ENCODE measurements at places on chromosomes 6 and 20.

- DNase-seq: no peak
Observed at GRCh38 chr6:30885999-30886896, 1.9 kb downstream of the DDR1 start.

GRCh38 chr6:104400844-104401243 lies 458.9 kb downstream of the HACE1 start:
- no peak for DNase-seq

DNA sequence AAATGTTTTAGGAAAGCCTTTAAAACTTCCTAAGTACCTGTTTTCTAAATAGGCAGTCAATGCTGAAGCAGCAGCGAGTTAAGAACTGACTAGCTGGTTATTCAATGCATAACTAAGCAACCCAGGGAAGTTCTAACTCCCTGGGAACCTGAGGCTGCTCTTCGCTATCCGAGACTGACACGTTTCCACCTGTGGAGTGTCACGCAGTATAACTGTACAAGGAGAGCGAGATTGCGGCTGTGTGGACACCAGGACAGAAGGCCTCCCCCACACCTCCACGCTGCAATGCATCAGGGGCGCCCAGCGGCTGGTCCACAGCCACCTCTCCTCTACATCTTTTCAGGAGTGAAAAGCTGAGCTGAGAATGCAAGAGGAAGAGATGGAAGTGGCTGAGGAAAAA lies 8.0 kb downstream of the PXDC1 start:
- no peak for DNase-seq

DNA sequence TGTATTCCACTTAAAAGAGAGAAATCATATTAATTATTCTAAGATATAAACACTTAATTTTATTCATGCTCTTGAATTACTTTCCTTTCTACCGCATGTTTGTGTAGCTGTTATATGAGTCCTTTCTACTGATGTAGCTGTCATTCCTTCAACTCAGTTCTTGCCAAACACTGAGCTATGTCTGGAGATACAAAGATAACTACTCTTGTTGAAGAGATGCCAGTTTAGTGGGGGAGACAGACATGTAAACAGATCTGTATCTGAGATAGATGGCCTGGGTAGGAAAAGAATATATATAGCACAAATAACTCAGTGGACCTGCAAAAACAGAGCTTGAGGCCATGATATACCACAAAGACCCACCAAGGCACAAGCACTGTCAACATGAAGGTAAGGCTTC lies 157.3 kb downstream of the BTBD9 start:
- DNase-seq: no peak

DNA sequence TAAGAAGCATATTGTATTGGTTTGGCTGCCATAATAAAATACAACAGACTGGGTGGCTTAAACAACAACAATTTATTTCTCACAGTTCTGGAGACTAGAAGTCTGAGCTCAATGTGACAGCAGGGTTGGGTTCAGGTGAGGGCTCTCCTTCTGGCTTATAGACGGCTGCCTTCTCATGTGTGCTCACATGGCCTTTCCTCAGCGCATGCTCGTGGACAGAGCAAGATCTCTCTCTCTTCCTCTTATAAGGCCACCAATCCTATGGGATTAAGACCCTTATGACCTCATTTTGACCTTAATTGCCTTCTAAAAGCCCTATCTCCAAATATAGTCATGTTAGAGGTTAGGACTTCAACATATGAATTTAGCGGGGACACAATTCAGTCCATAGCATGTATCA lies 32.4 kb upstream of the GFOD1 start:
- no peak for DNase-seq

DNA sequence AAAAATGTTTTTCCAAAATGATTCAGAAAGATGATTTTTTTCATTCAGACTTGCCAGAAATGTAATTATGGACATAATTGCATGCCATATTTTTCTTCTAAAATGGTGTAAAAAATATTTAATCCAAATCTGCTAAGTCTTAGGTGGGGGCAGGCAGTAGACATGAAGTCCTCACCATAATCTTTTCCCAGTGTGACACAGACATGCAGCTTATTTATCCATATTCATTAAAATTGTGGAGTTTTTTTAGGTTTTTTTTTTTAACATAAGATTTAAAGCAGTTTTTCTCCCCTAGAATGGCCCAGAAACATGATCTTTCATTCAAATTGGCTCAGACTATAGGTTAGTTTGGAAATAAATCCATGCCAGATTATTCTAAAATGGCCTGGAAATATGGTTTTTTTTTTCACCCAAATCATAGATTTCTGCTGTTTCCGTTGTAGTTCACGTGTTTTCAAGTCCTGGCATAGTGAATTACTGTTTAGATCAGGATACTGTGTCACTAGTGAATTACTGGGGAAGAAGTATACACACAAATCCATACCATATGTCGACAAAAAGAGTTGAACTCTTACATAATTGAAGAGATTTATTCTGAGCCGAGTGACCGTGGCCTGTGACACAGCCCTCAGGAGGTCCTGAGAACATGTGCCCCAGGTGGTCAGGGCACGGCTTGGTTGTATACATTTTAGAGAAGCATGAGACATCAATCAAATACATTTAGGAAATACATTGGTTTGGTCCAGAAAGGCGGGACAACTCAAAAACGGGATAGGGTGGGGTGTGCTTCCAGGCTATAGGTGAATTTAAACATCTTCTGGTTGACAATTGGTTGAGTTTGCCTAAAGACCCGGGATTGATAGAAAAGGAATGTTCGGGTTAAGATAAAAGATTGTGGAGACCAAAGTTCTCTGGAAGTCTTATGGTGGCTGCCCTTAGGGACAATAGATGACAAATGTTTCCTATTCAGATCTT lies 33.9 kb downstream of the ZNF133 start:
- no peak for DNase-seq

DNA sequence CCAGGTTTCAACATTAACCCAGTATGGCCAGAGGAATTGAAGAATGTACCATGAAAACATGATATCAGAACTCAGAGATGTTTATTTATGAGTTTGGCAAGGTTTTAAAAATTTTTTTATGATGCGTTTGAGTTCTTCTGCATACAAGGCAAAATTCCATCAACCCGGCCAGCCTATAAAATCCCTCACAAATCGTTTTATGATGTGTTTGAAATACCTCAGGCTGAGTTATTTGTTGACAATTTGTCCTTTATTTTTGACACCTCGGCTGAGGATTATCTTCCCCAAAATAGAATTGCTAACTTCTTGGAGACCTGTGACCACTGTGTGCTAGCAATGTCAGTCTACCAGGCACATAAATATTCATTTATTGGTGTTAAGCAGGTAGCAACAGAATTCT lies 91.9 kb upstream of the SLC24A3 start:
- DNase-seq: no peak

- DNase-seq: no peak
Observed at GRCh38 chr20:35583636-35584560, 31.7 kb upstream of the SPAG4 start.

DNA sequence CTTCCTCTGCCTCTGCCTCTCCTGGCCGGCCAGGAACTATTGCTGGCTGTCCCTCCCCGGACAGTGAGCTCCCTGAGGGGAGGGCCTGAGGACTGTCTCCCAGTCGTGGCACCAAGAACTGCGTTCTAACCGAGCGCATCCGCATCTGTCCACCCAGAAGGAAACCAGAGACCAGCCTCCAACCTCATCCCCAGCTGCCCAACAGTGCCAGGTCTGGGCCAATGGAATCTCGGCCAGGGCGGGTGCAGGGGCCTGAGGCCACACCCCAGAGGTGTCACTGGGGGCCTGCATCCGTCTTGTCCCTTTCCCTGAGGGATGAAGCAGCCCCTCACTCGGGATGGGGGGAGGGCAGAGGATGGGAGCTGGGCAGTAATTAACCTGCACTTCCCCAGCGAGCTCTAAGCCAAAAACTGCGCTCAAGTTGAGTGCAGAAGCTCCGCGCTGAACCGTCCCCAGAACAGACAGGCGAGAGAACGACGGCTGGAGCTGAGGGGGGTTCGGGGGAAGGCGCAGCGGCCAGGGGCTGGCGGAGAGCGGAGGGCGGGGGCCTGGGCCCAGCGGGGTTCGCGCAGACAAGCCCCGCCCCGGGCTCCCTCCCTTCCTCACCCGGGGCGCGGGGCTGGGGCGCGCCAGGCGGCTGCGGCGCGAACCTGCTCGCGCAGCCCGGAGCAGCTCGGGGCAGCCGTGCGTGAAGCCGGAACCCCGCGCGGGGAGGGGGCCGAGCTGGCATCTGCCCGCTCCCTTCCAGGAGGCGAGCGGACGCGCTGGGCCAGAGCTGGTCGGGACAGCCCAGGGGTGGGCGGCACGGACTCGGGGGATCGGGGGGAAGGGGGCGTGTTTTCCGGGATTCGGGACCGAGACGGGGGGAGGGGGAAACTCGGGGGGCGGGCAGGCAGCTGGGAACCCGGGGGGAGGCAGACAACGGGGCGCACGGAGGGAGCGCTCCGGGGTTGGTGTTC lies 1.4 kb downstream of the TFEB start:
- DNase-seq: peak; percentile 89

DNA sequence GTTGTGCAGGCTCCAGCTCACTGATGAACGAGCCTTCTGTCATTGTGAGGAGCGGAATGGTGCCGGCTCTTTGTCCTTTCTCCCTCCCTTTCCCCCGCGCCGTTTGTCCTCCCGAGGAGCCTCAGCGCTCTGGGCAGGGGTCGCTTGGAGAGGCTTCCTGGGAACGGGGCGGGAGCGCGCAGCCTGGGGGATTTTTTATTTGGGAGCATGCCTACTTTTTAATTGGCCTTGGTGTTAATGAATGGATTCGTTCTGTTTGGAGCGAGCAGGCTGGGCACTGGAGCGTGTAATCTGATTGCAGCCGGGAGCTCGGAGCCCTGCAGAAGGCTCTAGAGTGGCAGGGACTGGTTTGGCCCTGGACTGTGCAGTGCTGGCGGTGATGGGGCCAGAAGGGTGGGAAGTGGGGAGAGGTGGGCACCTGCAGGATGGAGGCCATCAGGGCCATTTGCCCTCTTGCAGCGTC lies 118.8 kb downstream of the CDH4 start:
- no peak for DNase-seq

- no peak for DNase-seq
Observed at GRCh38 chr6:49220293-49220692, 242.8 kb downstream of the MMUT start.

DNA sequence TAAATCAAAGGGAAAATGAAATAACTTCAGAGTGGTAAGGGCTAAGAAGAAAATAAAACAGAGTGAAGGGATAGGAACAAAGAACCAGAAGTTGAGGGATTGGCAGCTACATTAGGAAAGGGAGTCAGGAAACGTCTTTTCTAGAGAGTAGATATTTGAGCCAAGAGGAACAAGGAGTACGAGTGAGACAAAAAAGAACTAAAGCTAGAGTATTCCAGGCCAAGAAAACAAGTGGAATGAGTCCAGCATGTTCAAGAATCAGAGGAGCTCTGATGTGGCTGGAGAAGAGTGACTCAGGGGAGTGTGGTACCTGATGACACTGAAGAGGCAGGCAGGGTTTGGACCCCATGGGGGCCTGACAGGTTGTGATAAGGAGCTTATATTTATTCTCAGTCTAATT lies 66.3 kb downstream of the CEP162 start:
- no peak for DNase-seq

- DNase-seq: no peak
Observed at GRCh38 chr6:87738000-87738399, 36.0 kb upstream of the AKIRIN2 start.

DNA sequence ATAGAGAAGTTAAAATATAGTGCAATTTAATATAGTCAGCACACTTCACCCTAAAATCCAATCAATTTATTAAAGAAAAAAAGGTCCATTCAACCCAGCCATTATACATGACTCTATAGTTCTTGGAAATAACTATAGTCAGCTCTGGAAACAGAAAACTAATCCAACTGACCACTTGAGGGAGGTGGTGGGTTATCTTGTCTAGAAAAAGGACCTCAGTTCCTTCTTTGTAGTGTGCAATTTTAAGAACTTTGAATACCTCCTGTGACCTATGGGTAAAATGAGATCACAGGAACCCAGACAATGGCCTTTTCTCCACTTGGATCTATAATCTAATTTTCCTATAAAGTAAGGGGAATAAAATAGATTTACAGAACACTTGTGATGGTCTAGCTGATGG lies 163.6 kb upstream of the CENPW start:
- DNase-seq: peak; percentile 44

DNA sequence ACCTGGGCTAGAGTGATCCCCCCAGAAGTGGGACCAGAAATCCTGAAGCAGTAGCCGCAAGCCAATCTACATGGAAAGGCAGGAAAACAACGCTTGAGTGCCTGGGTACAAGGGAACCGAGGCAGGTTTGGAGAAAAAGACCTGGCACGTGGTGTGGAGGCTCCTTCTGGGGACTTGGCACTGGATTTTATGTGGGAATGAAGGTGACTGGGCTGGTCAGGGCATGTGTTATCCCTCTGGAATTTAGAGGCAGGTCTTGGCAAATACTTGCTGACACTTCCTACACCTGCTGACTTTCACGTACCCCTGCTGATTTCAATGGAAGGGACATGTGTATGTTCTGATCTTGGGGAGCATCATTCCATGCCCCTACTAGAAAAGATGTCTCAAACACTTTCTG lies 25.0 kb upstream of the FAM217A start:
- DNase-seq: no peak

- no peak for DNase-seq
Observed at GRCh38 chr6:132085731-132086130, 134.6 kb upstream of the CCN2 start.

DNA sequence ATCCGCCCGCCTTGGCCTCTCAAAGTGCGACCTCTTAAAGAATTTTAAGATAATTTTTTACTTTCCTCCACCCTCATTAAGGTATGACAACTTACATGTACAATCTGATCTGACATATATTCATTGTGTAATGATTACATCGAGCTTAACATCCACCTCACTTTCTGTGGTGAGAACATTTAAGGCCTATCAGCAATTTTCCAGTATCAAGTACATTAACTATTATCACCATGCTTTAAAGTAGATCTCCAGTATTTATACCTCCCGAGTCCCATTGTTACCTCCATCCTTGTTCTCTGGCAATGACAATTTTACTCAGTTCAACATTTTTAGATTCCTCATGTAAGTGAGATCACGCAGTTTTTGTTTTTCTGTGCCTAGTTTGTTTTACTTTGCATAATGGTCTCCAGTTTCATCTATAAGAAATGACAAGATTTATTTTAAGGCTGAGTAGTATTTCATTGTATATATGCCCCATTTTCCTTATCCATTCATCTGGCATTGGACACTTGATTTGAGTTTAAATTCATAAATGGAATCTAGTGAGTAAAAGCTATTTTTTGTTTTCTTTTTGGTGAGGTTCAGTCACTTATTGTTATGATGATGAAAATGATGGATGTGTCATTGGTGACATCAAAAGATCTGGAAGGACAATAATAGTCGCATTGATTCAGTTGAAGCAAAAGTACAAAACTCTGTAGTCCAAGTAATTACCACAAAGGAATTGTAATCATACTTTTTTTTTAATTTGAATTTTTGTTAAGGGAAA lies 87.0 kb downstream of the OR2B2 start:
- no peak for DNase-seq

DNA sequence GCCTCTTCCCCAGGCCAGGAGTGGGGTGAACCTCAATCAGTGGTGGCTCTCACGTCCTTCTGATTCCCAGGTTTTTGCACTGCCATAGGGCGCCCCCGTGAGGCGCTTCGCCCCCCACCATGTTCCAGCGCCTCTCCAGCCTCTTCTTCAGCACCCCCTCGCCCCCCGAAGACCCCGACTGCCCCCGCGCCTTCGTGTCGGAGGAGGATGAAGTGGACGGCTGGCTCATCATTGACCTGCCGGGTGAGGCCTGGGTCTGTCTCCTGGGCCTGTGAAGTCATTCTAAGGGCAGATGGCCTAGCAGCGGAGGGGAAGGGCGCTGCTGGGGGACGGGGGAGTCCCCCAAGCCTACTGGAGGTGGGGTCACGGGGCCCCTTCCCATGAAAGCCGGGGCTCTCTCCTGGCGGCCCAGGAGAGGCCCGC lies 4.5 kb downstream of the TP53INP2 start:
- peak; percentile 65 for DNase-seq

GRCh38 chr6:155001934-155002333 lies 6.8 kb downstream of the TIAM2 start:
- DNase-seq: no peak

GRCh38 chr20:18922251-18922650 lies 108.7 kb downstream of the SCP2D1 start:
- no peak for DNase-seq

All from common myeloid progenitor, CD34-positive (primary cell).